Lung (tissue), 17 donors: ENCODE measurements at places on chromosomes 6 and 20.

DNA sequence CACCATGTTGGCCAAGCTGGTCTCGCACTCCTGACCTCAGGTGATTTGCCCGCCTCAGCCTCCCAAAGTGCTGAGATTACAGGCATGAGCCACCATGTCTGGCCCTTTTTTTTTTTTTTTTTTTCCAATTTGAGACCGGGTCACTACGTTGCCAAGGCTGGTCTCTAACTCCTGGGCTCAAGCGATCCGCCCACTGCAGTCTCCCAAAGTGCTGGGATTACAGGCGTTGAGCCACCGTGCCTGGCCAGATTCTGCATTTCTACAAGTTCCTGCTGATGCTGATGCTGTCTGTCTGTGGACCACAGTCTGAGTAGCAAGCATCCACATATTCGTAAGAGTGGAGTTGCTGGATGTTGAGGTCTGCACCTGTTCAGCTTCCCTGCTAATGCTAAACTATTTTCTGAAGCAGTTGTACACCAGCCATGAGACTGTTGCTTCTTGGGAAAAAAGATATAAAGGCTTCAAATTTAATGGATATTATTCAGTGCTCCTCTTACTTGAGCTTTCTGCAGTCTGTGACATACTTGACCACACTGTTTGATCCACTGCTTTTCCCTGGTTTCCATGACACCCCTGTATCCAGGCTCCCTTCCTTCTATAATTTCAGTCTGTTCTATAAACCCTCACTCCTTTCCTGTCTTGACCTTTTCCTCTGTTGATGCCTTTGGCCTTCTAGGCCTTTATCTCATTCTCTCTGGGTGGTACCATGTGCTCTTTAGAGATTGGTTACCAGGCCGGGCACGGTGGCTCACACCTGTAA, 10.1 kb upstream of the ZBTB12 start:
- no peak for DNase-seq

GRCh38 chr20:18988701-18989100, 175.1 kb downstream of the SCP2D1 start:
- DNase-seq = no peak

DNA sequence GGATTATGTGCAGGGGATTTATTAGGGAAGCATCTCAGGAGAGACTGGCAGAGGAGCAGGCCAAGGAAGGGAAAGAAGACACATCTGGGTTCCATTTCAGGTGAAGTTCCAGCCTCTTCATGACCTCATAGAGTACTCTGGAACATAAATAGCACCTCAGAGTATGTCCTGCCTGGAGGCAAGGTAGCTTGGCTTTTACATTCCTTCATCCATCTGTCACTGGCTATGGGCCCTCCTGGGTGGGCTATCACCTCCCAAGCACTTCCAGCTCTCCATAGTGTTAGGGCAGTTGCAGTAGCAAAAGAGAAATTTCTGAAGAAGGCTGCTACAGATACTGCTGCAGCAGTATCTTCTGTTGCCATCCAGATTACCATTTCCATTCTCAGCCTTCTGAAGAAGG, 116.0 kb downstream of the PLCB1 start:
- no peak for DNase-seq

DNA sequence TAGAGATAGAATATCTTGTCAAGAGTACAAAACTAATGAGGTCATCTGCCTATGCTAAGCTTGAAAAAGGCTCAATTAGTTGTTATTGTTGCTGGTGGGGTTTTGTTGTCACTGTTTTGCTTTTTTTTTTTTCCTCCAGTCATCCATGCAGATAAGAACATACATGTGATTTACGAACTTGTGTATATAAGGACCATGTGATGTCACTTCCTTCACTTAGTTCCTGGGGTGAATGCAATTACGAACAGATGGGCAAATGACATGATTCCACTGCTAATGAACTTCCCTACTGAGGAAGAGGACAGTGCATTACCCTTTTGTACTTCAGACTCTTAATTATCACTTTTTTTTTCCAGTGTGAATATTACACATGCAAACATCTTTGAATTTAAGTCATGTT, 1175.3 kb upstream of the GJE1 start:
- DNase-seq = peak; percentile 10

DNA sequence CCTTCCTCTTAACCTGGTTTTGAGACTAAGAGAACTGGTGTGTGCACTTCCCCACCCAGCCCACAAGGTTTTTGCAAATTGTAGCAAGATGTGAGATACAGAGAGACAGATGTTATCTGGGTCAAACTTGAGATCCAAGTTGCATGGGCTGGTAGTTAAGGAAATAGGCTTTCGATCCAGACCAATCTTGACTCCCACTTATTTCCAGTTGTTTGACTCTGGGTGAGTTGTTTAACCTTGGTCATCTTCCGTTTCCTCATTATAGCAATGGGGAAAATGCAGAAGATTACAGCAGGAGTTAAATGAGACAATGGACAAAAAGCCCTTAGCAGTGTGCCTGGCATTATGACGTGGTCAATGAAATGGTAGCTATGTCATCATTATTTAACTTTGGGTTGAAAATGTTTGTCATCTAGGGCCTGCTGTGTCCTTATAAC, 1.7 kb downstream of the SNX21 start:
- no peak for DNase-seq

DNA sequence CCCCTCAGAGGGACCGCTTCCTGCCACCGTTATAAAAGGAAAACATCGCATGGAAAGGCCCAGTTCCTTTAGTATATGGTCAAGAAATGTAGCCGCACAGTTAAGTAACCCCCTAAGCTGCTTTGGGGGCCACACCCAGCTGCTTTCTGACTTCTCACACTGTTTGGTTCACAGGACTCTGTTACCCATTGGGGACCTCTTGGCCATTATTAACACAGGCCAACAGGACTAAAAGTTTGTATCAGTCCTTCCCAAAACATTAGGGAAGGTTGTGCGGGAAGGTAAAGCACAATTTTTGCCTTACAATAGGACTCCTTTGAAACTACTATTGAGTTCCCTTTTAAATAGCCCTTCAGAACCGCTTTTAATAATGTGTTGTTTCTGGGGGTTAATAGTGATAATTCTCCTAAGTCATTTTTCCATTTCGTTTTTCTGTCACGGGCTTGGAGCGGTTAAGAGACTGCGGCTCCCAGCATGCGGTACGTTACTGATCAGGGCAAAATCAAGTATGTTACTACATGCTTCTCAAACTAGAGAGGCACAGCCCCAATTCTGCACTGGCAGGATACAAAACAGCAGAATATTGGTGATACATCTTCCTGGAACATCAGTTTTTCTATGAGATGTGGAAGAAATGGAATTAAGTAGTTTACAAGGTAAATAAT, 668 bp upstream of the RPP40 start:
- no peak for DNase-seq

GRCh38 chr6:73036689-73037088, 188.6 kb downstream of the KHDC1L start:
- no peak for DNase-seq

DNA sequence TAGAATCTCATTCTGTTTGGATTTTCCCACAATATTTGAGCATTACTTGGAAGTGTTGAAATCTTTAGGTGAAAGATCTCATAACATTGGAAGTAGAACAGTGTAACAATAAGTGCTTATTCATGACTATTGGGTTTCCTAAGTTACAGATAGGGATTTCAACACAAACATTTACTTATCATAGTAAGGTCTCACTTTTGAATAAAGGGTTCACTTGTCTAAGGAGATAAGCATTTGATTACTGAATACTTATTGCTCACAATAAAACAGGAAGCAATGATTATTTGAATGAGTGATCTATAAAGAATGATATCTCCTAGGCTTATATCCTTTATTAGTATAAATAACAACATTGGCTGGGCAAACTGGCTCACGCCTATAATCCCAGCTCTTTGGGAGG, 14.8 kb downstream of the DDX43 start:
- no peak for DNase-seq

- no peak for DNase-seq
These were observed 58.4 kb downstream of the EZR start for GRCh38 chr6:158760618-158761250.

DNA sequence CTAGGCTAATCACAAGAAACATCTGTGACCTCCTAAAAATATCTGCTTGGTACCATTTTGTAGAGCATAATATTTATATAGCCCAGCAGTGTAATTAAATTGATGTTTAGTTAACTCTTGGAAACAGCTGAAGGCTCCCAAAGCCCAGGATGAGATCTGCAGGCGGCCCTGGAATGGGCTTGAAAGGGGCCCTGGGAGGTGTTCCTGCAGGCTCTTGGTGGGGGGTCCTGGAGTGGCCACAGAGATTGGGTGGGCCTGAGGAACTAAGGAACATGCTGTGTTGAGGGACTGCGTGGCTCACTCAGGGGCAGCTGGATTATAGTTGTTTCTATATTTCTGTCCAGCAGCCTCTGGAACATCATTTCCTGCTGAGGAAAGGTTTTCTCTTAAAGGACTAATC, 9.2 kb downstream of the SCP2D1 start:
- DNase-seq = peak; percentile 57

DNA sequence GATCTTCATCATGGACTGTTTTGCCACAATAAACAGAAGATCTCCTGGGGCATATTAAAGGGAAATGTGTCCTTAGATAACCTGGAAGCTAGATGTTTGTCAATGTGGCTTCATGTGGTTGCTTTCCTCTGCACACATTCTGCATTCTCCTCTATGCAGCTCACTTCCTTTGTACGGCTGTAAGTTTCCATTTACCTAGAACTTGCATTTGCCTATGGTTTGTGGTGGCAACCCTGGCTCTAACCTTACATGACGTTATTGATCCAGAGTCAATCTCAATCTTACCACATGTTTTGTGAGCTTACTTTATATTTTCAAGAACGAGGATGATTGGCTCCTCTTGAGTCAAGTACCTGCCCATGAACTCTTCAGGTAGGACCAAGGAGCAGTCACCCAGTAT, 863.1 kb downstream of the MAFB start:
- no peak for DNase-seq

- DNase-seq = no peak
These were observed 57.0 kb downstream of the RNF217 start for GRCh38 chr6:125019281-125019680.

DNA sequence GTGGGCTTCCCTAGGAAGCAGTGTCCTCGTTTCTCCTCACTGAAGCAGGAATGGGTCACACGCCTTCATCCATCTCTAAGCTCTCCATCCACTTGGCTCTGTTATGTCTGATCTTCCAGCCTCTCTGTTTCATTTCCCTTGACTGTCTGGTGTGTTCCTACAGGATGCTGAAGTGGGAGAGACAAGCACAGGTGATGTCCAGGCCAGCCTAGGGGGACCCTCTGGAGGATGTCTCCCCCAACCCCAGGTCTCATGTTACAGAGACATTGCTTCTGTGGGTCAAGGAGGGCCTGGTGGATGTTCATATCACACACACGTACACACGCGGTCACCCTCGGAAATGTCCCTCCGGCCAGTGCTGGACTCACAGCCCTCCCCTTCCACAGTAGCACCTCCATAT, 229.9 kb downstream of the CDC5L start:
- no peak for DNase-seq

GRCh38 chr20:32397567-32398084, 39.5 kb downstream of the ASXL1 start:
- DNase-seq = no peak

GRCh38 chr6:27592481-27593199, 119.7 kb upstream of the ZNF184 start:
- peak; percentile 38 for DNase-seq

- DNase-seq = peak; percentile 4
These were observed 37.0 kb downstream of the TGM2 start for GRCh38 chr20:38127920-38128528.

DNA sequence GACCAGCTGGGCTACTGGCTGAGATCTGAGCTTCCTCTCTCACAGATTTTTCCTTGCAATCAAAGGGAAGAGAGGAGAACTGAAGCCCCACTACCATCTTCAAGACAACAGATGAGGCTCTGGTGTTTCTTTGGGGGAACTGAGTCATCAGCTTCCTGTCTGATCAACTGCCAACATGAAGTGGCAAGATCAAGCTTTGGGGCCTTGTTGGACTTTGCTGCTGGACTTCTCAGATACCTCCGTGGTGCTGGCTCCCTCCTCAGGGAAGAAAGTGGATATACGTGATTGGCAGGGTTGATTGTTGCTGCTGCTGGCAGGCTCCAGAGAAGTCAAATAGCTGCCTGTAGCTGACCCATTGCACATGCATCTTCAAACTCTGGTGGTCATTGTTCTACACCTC, 3.6 kb upstream of the TOX2 start:
- no peak for DNase-seq

GRCh38 chr6:113719064-113719463, 138.1 kb upstream of the MARCKS start:
- no peak for DNase-seq

DNA sequence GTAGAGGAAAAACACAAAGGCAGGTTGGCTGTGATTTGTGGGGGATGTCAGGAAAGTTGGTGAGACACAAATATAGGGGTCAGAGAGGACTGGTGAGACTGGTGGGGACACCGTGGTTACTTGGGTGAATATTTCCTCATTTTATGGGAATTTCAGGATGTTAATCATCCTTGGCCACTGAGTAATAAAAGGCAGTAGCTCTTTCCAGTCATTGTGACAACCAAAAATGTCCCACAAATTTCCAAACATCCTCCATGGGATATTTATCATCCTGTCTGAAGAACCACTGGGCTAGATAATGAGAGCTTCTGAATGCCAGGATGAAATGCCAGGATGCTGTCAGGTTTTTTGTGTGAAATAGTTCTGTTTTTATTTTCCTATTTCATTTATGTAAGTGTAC, 374.1 kb downstream of the CD109 start:
- no peak for DNase-seq

DNA sequence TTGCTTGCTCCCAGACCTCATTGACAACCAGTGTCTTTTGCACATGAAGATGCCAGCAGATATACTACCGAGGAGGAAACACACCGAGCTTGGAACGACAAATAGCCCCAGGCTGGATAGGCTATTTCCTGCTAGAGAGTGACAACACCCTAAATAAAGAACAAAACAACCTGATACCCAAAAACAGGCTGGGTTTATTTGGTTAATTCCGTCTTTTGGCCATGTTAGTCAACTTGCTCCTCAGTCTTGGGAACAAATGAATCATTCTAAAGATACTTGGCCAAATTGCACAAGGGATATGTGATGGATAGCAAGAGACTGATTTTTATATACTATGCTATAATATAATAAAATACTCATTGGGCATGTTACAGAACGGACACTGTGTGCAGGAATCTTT, 11.5 kb upstream of the MUC22 start:
- DNase-seq = no peak

GRCh38 chr6:17980329-17980728, 7.1 kb downstream of the KIF13A start:
- DNase-seq = no peak
